Activated CD4-positive, alpha-beta T cell treated with anti-CD3 and anti-CD28 coated beads for 1 hour (primary cell): ENCODE measurements at places on chromosomes 3 and 15.

DNA sequence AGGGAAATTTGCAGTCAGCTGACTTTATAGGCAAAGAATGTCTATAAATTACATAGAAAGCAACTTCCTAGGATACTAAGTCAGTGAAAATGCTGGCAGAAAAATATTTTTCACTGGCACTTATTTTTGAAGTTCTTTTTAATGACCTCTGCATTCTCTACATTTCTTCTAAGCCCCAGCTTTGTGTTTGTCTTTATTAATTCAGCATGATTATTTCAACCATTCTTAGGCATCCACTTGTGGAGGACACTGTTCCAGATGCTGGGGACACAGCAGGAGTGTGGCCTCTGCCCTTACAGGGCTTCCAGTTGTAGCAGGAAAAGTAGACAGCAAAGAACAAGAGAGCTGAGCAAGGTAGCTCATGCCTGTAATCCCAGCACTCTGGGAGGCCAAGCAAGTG lies 15.0 kb downstream of the LRRK1 start:
- DNase-seq: no peak

- no peak for DNase-seq
Observed at GRCh38 chr15:66085128-66085527, 168.4 kb downstream of the MEGF11 start.

DNA sequence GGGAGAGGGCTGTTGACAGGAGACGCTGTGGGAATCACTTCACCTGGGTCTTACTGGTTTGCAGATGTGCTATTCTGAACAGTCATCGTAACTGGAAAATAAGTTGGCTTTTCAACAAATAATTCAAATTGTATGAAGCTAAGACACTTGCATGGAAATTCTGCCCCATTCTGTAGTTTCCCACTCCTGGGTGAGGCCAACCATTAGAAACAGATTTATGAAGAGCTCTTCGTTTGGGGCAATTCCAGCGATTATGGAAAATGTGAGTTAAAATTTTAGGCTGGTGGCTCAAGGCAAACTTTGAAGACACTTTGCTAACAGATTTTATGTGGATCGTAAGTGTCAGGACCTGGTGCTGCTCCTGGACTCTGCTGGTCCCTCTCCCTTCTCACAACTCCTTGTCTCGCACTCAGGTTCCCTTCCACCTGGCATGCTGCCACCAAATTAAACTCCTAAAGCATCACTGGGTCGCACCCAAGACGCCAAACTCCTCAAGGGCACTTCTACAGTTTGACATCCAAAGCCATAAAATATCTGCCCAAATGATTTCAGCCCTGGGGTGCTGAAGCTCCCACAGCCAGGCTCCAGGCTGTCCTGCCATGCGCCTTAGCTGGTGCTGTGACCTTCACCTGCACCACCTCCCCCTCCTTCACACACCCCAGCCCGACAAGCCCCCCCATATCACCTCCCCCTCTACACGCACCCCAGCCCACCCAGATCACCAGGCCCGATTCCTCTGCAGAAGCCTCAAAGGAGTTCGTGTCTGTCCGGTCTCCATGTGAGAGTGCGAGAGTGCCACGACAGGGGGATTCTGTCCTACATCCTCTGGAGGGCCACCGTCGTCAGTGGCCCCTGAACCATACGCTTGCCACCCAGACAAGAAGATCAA lies 138.4 kb downstream of the NSMCE3 start:
- DNase-seq: no peak

DNA sequence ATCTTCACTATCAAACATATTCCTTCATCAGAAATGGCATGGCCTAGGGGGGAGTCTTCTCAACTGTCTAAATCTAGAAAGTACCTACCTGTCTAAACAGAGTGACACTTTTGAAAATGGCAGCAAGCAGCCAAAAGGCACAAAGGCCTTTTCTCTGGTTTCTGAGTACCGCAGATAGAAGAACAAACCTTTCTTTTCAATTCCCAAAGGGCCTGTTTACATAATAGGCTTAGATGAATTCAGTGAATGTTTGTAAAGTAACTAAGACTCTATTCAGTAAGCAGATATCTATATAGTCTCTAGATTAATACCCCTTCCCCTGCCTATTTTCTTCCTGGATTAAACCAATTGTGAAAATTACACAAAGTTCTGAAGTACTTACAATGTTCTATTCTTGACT lies 7.1 kb downstream of the MYEF2 start:
- DNase-seq: no peak

DNA sequence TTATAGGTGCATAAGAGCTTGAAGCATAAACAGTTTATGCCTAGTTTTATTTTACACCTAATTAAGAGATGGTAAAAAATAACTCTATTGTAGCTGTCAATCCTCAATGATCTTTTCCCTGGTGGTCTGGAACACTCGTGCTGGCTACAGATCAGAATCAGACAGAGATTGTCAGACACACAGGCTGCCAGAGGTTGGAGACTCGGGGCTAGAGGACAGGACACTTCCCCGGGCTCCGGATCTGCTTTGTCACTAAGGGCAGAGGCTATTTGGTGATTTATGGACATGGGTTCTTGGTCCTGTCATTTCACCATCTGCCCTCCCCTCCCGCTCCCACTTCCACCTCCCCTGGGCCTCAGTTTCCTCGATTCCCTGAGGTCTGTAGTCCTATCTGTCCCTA lies 16.5 kb upstream of the FAM174B start:
- DNase-seq: no peak

DNA sequence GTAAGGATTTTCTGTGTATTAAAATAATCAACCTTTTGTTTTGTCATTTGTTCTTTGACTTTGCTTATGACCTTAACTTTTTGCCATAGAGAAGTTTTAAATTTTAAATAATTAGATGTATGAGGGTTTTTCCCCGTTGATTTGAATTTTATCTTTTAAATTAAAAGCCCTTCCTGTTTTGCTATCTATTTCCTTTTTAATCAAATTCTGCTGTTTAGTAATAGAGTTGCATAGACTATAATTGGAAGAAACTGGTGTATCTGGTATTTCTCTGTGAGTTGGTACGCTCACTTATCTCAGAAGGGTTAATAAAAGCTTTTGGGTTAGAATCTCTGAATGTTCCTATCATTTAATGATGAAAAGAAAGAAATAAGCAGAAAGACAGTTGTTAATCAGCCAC lies 82.2 kb downstream of the LRRC3B start:
- no peak for DNase-seq

GRCh38 chr3:159265705-159266104 lies 463.9 kb downstream of the MFSD1 start:
- DNase-seq: no peak

DNA sequence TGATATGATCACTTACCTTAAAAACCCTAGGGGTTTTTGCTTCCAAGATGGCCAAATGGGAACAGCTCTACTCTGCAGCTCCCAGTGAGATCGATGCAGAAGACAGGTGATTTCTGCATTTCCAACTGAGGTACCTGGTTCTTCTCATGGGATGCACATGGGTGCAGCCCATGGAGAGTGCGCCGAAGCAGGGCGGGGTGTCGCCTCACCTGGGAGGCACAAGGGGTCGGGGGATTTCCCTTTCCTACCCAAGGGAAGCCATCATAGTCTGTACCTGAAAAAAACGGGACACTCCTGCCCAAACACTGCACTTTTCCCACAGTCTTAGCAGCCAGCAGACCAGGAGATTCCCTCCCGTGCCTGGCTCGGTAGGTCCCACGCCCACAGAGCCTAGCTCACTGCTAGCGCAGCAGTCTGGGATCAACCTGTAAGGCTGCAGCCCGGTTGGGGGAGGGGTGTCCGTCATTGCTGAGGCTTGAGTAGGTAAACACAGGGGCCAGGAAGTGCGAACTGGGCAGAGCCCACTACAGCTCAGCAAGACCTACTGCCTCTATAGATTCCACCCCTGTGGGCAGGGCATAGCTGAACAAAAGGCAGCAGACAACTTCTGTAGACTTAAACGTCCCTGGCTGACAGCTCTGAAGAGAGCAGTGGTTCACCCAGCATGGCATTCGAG lies 78.6 kb downstream of the CTNNB1 start:
- no peak for DNase-seq

- no peak for DNase-seq
Observed at GRCh38 chr3:126261037-126261436, 80.7 kb upstream of the ALDH1L1 start.

GRCh38 chr3:106119614-106120082 lies 250.8 kb upstream of the CBLB start:
- no peak for DNase-seq

GRCh38 chr3:32614956-32615355 lies 44.3 kb upstream of the DYNC1LI1 start:
- no peak for DNase-seq

GRCh38 chr3:163708428-163708827 lies 1369.9 kb downstream of the SI start:
- no peak for DNase-seq

- DNase-seq: no peak
Observed at GRCh38 chr15:52336529-52336928, 40.9 kb upstream of the MYO5C start.

- DNase-seq: no peak
Observed at GRCh38 chr15:39127151-39127790, 453.6 kb upstream of the THBS1 start.
